ENCODE measurements at places on chromosomes 5 and 9.

DNA sequence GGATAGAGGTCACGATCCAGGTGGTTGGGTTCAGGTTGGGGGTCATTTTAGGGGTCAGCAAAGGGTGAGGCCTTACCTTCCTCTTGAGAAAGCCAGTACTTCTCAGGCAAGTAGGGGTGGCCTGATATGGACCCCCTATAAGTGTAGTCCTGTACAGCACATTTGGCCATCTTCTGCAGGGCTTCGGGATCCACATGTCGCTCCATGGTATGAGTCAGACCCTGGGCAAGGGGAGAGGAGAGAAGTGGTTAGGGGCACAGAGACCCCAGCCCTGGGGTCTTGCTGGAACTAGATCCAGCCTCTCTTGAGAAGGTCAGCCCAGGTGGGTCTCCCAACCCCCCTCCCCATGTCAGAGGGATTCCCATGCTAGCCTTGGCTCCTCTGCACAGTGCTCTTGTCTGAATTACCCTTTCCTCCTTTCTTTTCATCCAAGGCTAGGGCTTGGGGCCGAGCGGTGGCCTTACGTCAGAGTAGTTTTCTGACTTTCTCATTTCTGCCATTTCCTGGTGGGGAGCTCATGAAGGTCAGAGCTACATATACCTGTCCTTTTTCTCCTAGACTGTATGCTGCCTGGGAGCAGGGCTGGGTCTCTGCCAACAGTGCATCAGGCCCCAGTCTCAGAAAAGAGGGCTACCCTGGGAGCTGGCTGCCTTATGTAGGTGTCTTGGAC lies 9.0 kb upstream of the MYORG start:
- no peak for DNase-seq

- no peak for DNase-seq
Observed at GRCh38 chr5:139419226-139420192, 15.6 kb upstream of the SPATA24 start.

DNA sequence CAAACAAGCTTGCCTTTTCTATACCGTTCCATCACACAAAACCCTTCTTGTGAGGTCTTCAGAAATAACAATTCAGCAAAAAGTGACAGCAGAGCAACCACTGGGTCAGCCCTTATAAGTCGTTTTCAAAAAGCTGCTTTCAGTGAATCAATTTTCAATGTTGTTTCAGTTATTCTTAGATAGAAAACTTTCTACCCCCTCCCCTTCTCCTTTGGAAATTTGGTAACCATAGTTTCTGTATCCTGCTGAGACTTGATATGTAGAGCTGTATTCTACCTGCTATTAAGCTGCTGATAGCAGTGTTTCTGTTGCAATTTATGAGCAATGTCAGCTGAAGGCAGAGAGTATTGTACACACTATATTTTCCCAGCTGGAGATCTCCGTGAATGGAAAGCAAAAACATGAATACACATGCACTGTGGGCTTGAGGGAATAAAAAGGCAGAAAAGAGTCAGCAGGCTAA lies 75.7 kb downstream of the ZNF608 start:
- peak; percentile 69 for DNase-seq

DNA sequence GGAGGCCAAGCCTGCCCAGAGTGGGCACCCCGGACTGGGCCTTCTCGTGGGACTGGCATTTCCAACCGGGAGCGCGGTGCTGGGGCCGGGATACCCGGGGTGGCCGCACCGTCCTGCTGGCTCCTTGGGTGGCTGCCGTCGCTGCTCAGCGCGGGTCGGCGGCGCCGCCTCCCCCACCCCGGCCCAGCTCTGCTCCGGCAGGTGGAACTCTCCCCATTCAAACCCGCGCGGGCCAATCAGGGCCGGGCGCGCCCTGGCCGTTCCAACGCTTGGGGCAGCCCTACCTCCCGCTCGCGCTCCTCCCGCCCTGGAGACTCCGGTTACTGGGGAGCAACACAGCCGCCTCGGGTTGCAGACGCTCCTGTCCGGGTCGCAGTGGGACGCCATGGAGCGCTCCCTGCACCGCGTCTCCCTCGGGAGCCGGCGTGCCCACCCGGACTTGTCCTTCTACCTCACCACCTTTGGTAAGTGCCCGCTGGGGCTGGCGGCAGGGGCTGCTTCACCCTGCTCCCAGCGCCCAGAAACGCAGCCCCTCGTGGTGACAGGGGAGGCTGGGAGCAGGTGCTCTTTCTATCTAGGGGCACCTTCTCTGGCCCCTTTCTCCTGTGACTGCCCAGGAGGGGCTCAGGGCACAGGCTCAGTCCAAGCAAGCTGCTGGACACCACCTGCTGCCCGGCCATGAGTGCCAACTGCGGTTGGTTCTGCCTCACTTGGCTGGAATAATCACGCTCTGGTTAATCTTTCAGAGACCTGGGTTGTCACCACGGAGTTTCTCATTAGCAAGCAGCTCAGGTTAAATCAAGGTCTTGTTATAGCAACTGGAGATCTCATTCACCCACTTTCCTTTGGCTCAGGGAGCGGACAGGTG lies at the start of gene RGS3:
Gene RGS3, plus strand, starts transcription at position 310 of the 868 bp plus-strand sequence. Its CDS starts 76 bp downstream, at position 386.
- DNase-seq, result peak; percentile 8

GRCh38 chr9:105052346-105052745 lies 124.4 kb upstream of the ABCA1 start:
- DNase-seq, result no peak

DNA sequence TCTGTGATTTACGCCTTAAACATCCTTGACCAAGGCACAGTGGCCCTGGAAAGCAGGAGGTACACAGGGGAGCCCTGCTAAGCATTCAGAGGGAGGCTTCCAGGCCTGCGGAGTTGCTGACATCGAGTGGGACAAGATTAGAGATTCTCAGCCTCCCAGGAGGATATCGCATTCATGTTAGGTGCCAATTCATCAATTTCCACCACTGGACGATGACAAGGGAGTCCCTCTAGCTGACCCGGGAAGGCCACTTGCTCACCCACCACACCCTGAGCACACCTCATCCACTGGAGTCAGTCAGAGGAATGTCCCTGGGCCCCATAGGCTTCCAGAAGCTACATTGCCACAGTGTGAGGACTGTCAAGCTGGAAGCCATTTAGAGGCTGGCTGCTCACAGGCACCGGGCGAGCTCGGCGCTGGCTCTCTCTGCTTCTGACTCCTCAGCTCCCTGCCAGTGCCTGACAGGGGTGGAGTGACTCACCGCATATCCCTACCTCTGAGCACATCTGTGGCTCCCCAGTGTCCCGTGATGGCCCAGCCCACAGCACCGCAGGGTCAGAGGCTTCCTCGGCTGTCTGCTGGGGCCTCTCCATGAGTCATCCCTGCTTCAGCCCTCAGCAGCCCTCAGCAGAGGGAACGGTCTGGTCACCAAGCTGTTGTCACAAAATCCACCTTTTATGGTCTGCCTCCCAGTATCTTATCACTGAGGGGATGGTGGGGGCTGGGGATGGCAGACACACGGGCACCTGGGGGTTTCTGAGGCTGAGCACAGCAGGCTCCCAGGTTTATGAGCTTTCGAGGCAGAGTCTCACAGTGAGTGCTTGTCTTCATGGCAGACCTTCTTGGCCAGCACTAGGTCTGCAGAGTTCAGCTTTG lies 117.5 kb downstream of the ZNF608 start:
- DNase-seq, result no peak

DNA sequence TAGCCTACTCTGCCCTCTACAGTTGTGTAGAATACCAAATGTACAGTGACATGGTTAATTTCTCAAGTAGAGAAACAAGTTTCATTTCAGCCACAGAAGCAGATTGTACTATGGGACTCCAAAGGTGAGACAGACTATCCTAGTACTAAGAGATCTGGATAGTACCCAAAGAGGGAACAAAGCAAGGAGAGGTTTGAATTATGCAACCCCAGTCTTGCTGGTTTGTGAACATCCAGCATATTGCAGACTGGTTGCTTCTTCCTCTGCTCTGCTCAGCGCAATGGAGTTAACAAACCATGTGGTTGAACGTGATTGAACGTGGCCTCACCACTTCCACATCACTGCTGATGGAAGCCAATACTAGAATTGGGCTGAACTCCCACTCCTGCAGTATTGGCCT lies 43.3 kb upstream of the ALDOB start:
- no peak for DNase-seq

- no peak for DNase-seq
Observed at GRCh38 chr5:132471944-132472343, 18.6 kb downstream of the IRF1 start.

- no peak for DNase-seq
Observed at GRCh38 chr9:15936306-15936921, 383.6 kb downstream of the CCDC171 start.
